ENCODE measurements at places on chromosomes 4 and X. TPM values are rescaled to one million over a fixed set of nuclear protein-coding genes. Genes with fewer than 3 reads are reported as not detected.

Gene ACE2
- not detected for total RNA-seq

Gene FGF13
- total RNA-seq = not detected

Gene YY2
- total RNA-seq = 4.3 TPM

Gene STBD1
- total RNA-seq = 2.8 TPM

Gene TMEM35A
- not detected for total RNA-seq

Gene HHIP
- total RNA-seq = 0.19 TPM

DNA sequence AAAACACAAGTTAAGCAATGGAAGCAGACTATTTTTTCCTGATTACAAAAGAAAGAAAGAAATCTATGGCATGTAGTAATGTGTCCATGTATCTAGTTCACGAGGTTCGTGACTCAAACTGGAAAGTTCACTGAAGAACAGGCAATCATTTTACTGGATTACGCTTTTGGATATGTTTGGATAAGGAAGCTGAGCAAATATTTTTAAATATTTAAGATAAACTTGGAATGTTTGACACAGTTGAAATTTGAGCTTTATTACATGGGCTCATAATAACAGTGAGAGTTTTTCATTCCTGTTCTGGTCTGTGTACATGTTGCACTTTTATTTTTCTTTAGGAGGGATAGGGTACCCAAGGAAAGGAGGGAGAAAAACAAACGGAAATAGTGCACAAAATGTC is 244.2 kb upstream of the GK2 start:
- no peak for DNase-seq

DNA sequence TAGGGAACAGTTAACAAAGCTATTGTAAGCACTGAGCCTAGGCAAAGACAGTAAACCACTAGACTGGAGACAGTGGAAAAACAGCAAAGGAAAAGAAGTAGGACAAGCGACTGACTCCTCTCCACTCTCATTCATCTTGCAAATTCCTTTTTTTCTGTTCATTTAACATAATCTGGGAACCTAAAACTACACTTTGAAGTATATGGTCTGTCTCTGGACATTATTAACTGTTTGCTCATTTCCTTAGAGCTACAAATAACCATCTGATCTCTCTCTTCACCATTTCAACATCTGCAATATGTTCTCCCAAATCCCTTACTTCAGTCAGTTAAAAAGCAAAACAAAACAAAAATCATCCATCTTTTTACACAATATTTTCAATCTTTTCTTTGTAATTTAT is 642 bp downstream of the HMGN5 start:
- no peak for DNase-seq

DNA sequence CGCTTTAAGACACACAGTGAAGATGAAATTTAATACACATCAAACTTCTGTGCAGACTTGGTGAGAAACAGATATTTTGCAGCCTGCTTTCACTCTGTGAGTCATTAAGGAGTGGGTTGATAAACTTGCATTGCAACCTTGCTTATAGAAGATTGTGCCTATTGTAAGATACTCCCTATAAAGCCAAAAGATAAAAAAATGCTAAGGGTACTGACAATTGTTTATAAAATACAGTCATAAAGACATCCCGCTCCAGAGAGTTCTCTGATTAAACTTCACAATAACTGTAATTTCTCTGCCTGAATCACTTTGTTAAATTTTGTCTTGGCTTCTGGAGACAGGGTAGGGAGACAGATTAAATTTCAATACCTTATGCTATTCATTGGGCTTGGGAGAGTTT is 49.1 kb downstream of the GALNT7 start:
- no peak for DNase-seq

DNA sequence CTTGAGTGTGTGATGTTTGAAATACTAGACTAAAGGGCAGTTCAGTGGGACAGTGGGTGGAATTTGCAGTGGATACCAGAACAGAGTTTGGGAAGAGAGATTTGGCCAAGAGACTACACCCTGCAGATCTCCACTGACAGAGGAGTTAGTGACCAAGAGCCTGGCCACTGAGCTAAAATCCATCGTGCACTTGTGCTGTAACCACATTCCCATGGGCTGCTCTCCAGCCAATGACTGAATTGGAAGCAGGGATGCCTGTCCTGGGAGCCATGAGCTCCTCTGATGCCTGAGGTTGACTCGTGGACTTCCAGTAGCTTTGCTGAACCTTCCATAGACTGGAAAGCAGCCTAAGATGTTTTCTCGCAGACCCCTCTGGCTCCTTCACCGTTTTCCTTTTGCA is 296.1 kb downstream of the TRIML1 start:
- DNase-seq = no peak

DNA sequence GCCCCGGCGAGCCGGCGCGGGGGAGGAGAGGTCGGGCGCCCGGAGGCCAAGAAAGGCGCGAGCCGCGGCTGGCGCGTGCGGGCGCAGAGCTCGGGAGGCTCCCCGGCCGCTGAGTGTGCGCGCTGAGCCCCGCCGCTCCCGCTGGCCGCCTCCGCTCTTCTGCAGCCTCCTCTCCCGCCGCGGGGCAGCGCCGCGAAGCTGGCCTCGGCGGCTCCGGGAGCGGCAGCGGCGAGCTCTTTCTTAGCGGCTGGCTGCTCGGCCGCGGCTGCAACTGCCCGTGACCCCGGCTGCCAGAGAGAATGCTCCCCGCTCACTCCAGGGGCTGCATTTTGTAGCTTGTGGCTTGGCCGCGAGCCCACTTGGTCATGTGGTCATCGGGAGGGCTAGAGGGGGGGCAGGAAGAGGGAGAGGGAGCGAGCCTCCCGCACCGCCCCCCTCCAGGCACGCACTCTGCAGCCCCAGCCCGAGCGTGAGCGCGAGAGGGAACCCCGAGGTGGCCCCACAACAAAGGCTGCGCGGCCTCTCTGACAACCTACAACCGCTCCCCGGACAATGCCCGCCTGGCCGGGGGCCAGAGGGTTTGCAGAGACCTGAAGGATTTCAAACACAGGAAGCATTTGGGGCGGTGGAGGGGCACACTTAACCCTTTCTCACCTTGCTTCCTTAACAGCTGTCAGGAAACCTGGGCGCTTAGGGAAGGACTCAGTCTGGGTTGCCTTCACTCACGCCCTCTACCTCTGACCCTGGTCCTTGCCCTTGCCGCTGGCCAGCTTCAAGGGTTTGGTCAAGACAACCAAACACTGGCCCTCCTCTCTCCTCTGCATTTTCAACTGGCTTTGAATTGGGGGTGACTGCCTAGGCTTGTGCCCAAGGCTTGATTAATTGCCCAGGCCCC is at the start of gene APLN:
TSS of gene APLN (minus strand) at position 305 of the 895 bp plus-strand sequence. CDS start 326 bp downstream, outside the sequence.
- DNase-seq = no peak

- no peak for DNase-seq
These were observed 141.1 kb upstream of the KIT start for GRCh38 chr4:54516556-54517215.

DNA sequence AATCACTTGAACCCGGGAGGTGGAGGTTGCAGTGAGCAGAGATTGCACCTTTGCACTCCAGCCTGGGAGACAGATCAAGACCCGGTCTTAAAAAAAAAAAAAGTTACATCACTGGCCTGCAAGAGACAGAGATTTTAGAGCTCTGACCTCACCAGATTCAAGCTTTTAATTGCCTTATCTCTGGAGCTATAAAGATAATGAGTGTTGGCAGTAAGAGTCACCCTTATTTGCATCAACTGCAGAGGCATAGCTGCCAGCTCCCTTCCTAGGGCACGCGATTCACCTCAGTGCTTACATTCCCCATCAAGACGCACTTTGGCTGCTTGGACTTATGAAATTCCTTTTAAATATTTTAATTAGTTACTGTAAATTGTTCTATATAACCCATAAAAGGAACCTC is 12.5 kb upstream of the SPATA4 start:
- DNase-seq = peak; percentile 12

DNA sequence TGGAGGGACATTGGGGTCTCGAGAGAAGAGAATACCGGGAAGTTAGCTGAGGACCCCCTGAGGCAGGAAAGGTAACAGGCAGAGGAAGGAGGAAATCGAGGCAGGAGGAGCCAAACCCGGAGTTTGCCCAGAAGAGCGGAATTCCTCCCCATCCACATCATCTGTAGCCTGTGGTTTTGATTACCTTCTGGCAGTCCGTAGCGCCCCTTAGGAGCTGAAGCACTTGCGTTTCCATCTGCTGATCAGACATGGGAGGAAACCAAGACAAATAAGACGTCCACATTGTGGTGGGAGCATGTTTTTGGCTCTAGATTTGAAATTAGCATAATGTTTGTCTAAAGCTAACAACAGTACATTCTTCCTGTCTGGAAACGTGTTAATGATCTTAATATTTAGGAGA is 26.8 kb upstream of the HMX1 start:
- no peak for DNase-seq

DNA sequence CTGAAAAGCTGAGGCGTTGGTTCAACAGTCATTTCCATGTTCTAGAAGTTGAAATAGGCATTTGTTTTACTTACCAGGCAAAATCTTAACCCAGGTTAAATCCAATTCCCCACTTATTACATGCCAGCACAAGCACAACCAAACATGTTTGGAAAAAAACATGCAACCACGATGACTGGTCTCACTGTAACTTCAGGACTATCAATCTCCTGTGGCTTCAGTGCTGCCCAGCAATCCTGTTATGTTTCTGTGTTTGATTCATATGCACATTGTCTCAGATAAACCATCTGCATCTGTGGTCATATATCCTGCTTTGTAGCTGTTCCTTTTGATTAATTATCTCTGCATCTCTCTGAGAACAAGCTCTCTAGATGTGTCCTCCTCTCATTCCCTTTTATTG is 28.3 kb downstream of the PRDM8 start:
- DNase-seq = no peak

GRCh38 chr4:174714393-174715211 is 114.4 kb downstream of the GLRA3 start:
- DNase-seq = peak; percentile 61

DNA sequence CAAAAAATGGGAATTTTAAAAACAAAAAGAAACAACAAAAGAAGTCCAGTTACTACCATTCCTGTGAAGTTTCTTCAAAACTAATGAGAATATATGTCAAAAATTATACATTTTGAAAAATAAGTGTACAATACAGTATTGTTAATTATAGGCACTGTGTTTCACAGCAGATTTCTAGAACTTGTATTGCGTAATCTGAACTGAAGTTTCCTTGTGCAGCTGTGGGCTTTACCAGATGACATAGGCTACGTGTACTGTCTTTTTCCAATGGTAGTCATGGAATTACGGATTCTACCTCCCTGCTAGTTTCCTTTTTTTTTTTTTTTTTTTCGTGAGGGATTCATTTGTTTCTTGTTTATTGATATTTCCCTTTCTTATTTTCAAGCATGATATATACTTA is 113.8 kb upstream of the GABRA2 start:
- DNase-seq = no peak

DNA sequence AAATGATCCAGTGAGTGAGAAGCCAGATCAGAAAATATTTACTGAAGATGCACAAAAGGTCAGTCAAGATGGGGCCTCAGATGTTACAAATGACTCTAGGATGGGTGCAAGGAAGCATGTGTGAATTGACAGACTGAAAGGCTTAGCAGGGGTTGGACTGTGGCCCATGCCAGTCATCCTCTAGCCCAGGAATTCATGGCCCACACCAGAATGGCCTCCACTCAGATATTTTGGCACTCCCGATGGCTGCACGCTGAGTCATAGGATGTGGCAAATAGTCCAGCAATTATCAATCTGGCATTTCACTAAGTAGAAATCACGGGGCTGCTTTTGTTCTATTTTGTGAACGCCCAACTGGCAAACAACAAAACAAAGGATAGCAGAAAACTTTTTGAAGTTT is 406.5 kb downstream of the IQCM start:
- DNase-seq = peak; percentile 96

DNA sequence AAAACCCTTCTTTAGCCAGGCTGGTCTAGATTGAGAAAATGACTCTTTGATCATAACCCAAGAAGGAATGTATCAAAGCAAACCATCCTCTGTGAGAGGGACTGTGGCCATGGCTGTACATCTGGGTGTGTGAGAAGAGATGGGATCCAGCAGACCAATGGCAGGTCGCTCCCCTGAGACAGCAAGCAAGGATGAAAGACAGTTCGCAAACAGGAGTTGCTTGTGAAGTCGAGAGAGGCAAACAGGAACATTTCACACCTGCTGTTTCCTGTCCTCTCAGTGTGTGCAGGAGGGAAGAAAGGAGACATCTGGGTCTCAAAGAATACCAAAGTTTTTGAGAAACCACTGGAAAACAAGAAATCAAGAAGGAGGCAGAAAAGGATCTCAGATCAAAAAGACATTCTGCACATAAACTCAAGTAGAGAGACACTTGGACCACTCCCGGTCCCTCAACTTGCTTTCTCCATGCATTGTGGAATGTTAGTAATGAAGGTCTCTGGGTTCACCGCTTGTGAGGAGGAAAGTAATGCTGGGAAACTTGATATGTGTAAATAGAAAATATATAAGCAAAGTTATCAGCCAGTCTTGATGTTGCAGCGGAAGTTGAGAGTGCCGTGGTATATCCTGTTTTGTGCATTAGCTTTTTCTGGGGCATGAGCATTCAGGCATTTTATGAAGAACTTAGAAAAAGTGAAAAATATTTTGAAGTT is 327.5 kb downstream of the BMPR1B start:
- DNase-seq = no peak

- DNase-seq = no peak
These were observed 39.2 kb downstream of the SEL1L3 start for GRCh38 chr4:25823632-25824031.

Data from A172 (cell line).